CD4-positive, CD25-positive, alpha-beta regulatory T cell (primary cell): ENCODE measurements at places on chromosomes 6 and 20. TPM values are rescaled to one million over a fixed set of nuclear protein-coding genes. Genes with fewer than 3 reads are reported as not detected.

GRCh38 chr6:167825332-167826229 lies 1.1 kb upstream of the AFDN start:
- DNase-seq = peak; percentile 42
- no peak overlapping the region for H3K27ac ChIP-seq
- H3K4me1 ChIP-seq = peaks cover 17% of the 10 kb centered on the region

GRCh38 chr6:131893198-131893597 lies 58.0 kb downstream of the CCN2 start:
- no peak overlapping the region for H3K4me3 ChIP-seq
- no peaks in the 10 kb centered on the region for H3K36me3 ChIP-seq
- DNase-seq = no peak
- H3K4me1 ChIP-seq = no peaks in the 10 kb centered on the region

ELOVL4 gene
- not detected for total RNA-seq

GRCh38 chr6:42185597-42185996 lies 9.2 kb downstream of the GUCA1B start:
- H3K4me1 ChIP-seq = no peaks in the 10 kb centered on the region
- no peak overlapping the region for H3K27ac ChIP-seq
- no peaks in the 10 kb centered on the region for H3K27me3 ChIP-seq
- no peak for DNase-seq

DNA sequence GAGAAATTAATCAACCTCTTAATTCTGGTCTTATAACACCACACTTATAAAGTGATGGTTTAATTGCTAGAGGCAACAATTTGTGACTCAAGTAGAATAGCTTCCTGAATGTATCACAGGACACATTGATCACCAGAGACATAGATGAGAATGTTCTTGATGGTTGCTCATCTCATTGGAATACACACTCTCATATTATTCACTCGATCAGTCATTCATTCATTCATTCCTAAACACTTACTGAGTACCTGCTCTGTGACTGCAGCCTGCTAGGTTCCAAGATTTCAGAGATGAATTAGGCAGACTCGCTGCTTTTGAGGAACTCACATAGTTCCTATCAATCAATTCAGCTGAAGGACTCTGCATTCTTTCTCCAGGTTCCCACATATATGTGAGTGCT lies 365.1 kb upstream of the SOX4 start:
- H3K36me3 ChIP-seq = peaks cover 24% of the 10 kb centered on the region
- no peak overlapping the region for H3K4me3 ChIP-seq
- no peak overlapping the region for H3K27ac ChIP-seq
- no peaks in the 10 kb centered on the region for H3K27me3 ChIP-seq
- DNase-seq = no peak
- H3K4me1 ChIP-seq = no peaks in the 10 kb centered on the region

DNA sequence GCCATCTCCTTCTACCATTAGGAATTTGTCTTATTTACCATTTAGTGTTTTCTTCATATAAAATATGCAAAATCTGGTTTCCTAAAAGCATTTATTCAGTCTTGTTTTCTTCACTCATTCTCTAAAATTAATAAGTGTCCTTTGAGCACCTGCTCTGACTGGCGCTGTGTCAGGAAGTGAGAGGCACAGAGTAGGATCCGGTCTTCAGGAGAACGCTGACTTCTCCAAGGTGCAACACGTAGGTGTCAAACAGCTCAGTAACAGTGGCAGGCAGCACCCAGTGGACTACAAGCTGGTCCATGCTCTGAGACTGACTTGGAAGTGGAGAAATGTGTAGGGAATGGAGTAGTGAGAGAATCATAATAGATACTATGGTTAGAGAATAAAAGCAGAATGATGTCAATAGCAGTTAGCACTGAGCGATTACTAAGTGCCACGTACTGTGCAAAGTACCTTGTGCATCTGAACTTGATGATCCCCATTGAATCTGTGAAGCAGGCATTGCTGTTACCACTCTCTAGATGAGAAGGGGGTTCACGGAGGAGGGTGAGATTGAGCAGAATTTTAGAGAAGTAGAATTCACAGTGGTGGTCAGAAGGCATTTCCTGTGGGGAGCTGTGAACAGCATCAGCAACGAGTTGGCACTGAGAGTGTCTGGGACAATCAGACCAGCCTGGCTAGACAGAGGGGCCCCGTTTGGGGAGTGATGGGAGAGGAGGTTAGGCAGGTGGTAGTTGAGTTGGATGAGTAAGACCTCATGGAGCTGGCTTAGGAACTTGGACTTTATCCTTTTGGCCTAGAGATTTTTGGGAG lies 569.8 kb downstream of the QKI start:
- H3K4me3 ChIP-seq = no peak overlapping the region
- no peak overlapping the region for H3K27ac ChIP-seq
- H3K4me1 ChIP-seq = no peaks in the 10 kb centered on the region
- H3K36me3 ChIP-seq = no peaks in the 10 kb centered on the region
- DNase-seq = no peak
- H3K27me3 ChIP-seq = no peaks in the 10 kb centered on the region

DNA sequence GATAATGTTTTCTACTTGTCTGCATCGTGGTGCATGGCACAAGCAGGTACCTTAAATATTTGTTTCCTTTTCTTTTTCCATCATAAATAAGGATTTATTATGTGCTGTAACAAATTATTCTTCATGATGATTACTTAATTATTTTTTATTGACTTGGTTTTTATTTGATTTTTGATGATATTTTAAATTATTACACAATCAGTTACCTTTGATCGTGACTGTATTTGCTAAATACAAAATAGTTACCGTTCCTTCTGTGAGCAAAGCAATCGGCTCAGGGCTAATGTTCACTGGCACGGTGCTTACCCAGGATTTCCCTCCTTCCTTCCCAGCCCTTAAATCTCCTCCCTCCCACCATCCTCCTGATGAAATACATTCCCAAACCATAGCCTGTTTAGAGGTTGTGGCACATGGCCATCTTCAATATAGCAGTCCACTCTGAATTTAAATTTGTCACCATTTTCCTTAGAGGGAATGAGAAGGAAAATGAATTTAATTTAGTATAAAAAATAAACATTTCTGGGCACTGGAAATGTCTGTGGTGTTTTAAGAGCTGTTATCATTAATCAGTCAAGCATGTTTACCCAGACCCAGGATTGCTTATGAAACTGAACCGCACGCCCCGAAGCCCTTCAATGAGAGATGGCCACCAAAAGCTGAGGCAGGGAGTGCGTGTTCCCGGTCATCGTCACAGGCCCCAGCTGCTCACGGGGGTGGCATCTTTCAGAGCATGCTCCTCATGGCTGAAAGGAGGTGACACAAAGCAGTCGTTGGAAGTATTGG lies 23.0 kb upstream of the EXOC2 start:
- H3K27ac ChIP-seq = no peak overlapping the region
- H3K4me1 ChIP-seq = peaks cover 7% of the 10 kb centered on the region
- no peaks in the 10 kb centered on the region for H3K27me3 ChIP-seq
- no peaks in the 10 kb centered on the region for H3K36me3 ChIP-seq
- H3K4me3 ChIP-seq = no peak overlapping the region

RWDD2A gene
- total RNA-seq = 2.1 TPM

DNA sequence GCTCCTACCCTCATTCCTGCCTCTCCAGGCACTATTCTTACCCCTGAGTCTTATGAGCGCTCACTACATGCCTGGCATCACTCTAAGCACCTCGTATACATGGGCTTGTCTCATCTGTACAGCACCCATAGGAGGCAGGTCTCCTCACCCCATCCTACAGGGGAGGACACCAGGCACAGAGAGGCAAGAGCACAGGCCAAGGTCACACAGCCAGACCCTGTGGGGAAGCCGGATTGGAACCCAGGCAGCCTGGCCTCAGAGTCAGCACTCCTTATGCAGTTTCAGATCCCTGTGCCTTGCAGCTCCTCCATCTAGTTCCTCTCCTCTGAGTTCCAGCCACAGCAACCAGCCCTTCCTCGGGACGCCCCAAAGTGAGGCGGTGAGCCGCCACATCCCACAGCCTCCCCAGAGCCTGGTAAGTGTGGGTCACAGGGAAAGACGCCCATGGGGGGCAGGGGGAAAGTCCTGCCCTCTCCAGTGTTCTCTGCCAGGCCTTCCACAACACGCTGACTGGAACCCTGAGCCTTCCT lies 103.3 kb downstream of the NFATC2 start:
- no peaks in the 10 kb centered on the region for H3K27me3 ChIP-seq
- no peak overlapping the region for H3K27ac ChIP-seq
- no peak for DNase-seq
- no peak overlapping the region for H3K4me3 ChIP-seq

- DNase-seq = no peak
- H3K4me3 ChIP-seq = no peak overlapping the region
- no peaks in the 10 kb centered on the region for H3K27me3 ChIP-seq
- H3K36me3 ChIP-seq = peaks cover 6% of the 10 kb centered on the region
Observed at GRCh38 chr20:50737352-50737751, 6.0 kb downstream of the PARD6B start.

- peak; percentile 74 for DNase-seq
- H3K27me3 ChIP-seq = no peaks in the 10 kb centered on the region
- peak overlapping the region; percentile 41 for H3K4me3 ChIP-seq
- peaks cover 11% of the 10 kb centered on the region for H3K4me1 ChIP-seq
- peaks cover 13% of the 10 kb centered on the region for H3K36me3 ChIP-seq
Observed at GRCh38 chr6:158703837-158704822, 54.3 kb downstream of the SYTL3 start.

WFDC12 gene
- not detected for total RNA-seq

GRCh38 chr6:20722455-20722854 lies 188.2 kb downstream of the CDKAL1 start:
- H3K27me3 ChIP-seq = no peaks in the 10 kb centered on the region
- H3K4me1 ChIP-seq = no peaks in the 10 kb centered on the region
- H3K36me3 ChIP-seq = no peaks in the 10 kb centered on the region
- no peak overlapping the region for H3K4me3 ChIP-seq
- DNase-seq = no peak

DNA sequence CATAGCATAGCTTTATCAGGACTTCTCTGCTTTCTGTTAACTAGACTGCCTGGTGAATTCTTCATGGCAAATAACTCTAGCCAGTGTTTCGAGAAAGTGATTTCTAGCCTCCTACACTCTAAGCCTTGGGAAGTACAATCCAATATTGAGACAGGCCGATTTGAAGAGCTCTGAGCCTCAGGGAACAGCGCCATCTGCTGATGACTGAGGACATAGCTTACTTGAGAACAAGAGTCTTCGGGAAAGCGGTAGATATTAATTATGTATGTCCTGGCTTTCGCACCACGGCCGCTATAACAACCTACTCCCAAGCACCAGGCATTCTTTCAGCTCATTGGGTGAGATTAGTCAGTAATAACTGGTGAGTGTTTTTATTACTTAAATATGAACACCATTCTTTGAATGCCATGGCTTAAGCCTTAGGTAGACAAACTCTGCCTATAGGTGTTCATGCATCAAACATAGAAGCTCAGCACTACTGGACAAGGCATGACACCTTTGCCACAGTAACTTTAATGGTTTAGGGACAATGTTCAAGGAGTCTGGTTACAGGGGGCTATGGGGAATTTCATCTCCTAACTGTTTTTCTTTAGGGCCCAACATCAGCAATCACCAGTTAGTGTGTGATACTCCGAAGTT lies 518.6 kb downstream of the BMP2 start:
- H3K4me1 ChIP-seq = no peaks in the 10 kb centered on the region
- no peaks in the 10 kb centered on the region for H3K27me3 ChIP-seq
- H3K36me3 ChIP-seq = no peaks in the 10 kb centered on the region
- H3K27ac ChIP-seq = no peak overlapping the region
- no peak overlapping the region for H3K4me3 ChIP-seq
- DNase-seq = no peak

DNA sequence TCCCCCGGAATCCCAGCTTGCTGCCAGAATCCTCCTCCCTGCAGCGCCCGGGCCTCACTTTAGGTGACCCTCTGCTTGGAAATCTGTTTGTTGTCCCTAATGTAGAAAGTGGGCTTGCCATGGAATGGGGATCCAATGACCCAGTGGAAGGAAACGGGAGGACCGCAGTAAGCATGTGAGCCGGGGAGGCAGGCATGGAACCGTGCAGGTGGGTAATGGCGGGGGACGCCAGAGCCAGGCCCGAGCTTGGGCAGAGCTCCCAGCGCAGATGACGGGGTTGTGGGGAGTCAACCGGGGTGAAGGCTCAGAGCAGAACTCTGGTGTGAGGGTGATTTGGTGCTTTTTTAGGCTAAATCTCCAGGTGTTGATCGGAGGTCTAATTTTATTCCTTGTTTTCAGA lies 188.3 kb downstream of the QKI start:
- DNase-seq = no peak
- H3K27ac ChIP-seq = no peak overlapping the region
- H3K36me3 ChIP-seq = no peaks in the 10 kb centered on the region
- no peaks in the 10 kb centered on the region for H3K4me1 ChIP-seq
- no peaks in the 10 kb centered on the region for H3K27me3 ChIP-seq

POM121L2 gene
- not detected for total RNA-seq

CBLN4 gene
- total RNA-seq = not detected

TRAPPC3L gene
- total RNA-seq = 0.37 TPM

DNA sequence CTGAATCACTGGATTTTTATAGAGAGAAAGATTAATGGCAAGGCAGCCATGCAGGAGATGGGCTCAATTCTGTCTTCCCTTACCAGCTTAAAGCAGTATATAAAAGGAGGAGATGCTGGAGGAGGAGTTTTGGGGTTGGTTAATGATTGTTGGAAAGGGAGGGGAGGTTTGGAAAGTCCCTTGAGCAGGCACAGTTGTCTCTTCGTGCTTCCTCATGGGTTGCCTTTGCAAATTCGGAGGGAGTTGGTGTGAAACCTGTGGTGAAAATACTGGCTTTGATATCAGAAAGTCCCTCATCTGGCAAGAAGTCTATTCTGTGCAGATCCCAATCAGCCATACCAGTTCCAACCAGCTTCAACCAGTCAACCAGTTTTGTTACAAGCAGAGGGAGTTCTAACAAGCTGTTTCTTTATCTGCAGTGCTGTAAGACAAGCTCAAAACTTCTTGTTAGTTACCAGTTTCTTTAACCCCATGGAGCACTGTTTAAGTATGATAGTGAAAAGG lies 107.0 kb downstream of the HIVEP1 start:
- no peaks in the 10 kb centered on the region for H3K27me3 ChIP-seq
- peak; percentile 53 for DNase-seq
- H3K4me3 ChIP-seq = peak overlapping the region; percentile 13
- H3K27ac ChIP-seq = peak overlapping the region; percentile 17

- no peak overlapping the region for H3K4me3 ChIP-seq
- no peak for DNase-seq
- peaks cover 12% of the 10 kb centered on the region for H3K36me3 ChIP-seq
- H3K4me1 ChIP-seq = peaks cover 6% of the 10 kb centered on the region
- H3K27ac ChIP-seq = no peak overlapping the region
Observed at GRCh38 chr6:30350524-30350923, 5.6 kb downstream of the RPP21 start.

- H3K27me3 ChIP-seq = peaks cover 3% of the 10 kb centered on the region
- DNase-seq = no peak
- no peak overlapping the region for H3K27ac ChIP-seq
- no peaks in the 10 kb centered on the region for H3K4me1 ChIP-seq
- H3K36me3 ChIP-seq = no peaks in the 10 kb centered on the region
Observed at GRCh38 chr6:151286214-151286613, 46.4 kb downstream of the AKAP12 start.

CD93 gene
- 3.3 TPM for total RNA-seq

- H3K27ac ChIP-seq = no peak overlapping the region
- H3K4me3 ChIP-seq = no peak overlapping the region
- DNase-seq = no peak
- H3K36me3 ChIP-seq = peaks cover 49% of the 10 kb centered on the region
- no peaks in the 10 kb centered on the region for H3K27me3 ChIP-seq
Observed at GRCh38 chr6:111741177-111741952, 131.9 kb downstream of the FYN start.

- no peak for DNase-seq
- no peaks in the 10 kb centered on the region for H3K27me3 ChIP-seq
- no peaks in the 10 kb centered on the region for H3K36me3 ChIP-seq
- H3K4me3 ChIP-seq = no peak overlapping the region
Observed at GRCh38 chr20:19802492-19803158, 44.6 kb downstream of the RIN2 start.
